ENCODE measurements at places on chromosomes 3 and 15.

GRCh38 chr3:43212914-43213611 lies 73.3 kb upstream of the SNRK start:
- no peak for DNase-seq

- DNase-seq = no peak
Observed at GRCh38 chr3:81095956-81096355, 665.5 kb downstream of the GBE1 start.

DNA sequence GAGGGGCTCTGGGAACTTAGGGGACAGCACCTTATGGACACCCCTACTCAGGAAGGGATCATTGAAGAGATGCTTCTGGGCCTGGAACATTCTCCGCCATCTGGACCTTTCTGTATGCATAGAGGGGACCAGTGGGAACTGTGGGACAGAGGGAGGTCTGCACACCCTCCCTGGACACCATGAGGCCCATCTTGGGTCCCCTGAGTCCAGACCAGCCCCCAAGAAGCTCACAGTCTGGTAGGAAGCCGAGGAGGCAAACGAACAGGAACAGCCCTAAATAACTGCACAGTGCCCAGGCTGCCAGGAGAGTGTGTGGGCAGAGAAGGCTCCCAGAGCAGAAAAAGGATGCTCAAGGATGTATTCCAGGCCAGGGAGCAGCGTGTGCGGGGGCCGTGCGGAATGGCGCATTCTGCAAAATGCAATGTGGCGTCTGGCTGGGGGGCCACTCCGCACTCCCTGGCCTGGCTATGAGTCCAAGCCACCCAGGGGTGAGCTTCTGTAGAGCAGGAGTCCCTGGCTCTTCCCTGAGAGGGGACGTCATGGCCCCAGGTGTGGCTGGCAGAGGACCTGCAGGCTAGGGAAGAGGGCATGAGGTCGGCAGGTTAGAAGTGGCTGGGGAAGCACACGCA lies 24.5 kb upstream of the KLF13 start:
- DNase-seq = no peak

GRCh38 chr3:188979248-188979647 lies 192.5 kb upstream of the TPRG1 start:
- no peak for DNase-seq

DNA sequence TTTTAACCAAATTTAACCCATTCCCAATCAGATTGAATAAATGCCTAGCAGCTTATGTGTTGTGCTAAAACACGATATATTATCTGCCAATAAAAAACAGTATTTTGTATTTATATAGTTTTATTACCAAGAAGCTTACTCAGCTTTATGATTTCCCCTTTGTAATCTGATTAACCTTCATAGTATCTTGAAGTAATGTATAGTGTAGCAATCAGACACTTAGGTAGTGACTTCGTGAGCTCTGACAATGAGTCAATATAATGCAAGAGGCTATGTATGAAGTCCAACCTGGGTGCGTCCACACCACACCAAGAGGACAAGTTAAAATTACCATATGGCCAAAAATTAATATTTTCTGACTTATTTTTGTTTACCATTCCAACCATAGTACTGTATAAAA lies 2.1 kb upstream of the CNBP start:
- DNase-seq = no peak

GRCh38 chr15:90038632-90039095 lies 37.5 kb downstream of the ZNF710 start:
- DNase-seq = no peak

DNA sequence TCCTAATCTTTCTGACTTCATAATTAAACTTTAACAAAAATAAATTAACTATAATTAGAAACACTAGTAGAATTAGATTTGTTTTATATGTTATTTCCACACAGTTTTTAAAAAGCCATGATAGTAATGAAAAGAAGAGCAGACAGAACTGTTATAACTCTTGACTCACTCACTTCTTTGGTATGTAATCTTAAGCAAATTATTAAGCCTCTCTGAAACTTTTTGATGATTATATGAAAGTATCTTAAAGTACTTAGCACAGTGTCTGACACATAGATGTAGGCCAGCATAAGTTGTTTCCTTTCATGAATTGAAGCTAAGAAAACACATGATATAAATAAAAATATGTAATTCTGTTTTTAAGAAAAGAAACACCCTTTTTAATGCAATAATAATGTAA lies 123.6 kb upstream of the MLF1 start:
- DNase-seq = no peak

DNA sequence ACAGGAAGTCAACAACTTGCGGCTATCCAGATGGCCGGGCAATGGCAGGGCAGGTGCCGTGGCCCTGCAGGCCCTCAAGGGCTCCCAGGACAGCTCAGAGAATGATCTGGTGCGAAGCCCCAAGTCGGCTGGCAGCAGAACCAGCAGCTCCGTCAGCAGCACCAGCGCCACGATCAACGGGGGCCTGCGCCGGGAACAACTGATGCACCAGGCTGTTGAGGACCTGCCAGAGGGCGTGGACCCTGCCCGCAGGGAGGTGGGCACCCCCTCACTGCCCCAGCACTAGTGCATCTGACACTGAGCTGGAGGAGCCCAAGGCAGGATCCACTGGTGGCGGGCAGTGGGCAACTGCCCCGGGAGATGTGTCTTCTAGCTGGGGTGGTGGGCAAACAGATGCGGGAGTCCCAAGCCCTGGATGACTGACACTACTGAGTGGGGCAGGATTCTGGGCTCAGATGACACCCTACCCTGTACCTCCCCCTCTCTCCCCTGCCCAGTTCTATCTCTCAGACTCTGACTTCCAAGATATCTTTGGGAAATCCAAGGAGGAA lies 15.9 kb downstream of the VILL start:
- DNase-seq = no peak

DNA sequence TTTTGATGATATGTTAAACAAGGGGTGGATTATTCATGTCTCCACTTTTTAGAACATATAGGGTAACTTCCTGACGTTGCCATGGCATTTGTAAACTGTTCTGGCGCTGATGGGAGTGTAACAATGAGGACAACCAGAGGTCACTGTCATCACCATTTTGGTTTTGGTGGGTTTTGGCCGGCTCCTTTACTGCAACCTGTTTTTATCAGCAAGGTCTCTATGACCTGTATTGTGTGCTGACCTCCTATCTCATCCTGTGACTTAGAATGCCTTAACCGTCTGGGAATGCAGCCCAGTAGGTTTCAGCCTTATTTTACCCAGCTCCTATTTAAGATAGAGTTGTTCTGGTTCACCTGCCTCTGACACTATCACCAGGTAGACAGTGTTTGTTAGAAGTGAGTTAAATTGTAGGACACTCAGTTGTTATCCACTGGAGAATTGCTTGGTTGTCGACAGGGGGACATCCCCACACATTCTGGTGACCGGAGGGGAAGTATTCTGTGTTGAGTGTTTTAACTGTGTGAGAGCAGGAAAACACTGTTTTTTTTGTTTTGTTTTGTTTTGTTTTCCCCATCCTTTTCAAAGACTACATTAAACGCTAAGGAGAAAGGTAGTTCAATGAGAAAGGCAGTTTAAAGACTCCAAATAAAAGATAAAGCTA lies 36.9 kb upstream of the SKIL start:
- no peak for DNase-seq

GRCh38 chr3:198079771-198080520 lies 119.9 kb downstream of the LMLN start:
- peak; percentile 7 for DNase-seq

DNA sequence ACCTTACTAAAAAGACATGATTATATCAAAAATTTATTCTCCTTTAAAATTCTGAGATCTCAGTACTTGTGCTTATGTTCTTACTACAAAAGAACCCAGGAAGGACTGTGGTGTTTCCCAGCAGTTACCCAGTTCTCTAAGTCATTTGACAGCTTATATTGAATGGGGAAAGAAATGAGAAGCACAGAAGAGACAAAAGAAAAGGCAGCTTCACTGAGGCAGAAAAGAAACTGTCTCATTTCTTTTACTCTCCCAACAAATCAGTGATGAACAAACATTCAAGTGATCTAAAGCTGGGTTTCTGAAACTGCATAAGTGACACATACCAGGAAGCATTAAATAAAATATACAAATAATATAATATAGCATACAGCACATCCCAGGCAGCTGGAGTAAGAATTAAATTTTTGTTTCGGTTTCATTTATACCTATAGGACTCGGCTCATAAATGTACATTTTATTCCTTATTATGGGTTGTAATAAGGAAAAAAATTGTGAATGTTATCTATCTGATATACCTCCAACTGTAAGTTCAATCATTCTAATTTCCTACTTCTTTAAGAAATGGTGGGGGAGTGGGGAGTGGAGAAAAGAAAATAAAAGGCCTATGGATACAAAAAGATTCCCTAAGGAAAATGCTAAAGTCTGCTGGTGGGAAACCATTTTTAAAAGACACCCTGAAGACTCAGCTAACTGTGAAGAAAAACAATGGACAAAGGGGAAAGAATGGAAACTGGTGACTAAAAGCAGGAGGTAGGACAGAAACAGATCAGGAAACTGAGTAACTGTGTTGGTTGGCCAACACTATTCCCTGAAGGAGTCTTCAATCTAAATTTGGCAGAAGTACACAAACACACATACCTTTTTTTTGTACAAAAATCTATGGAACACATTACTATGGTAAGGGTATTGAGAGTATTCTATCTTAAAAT lies 156.8 kb downstream of the TBC1D5 start:
- DNase-seq = peak; percentile 15

DNA sequence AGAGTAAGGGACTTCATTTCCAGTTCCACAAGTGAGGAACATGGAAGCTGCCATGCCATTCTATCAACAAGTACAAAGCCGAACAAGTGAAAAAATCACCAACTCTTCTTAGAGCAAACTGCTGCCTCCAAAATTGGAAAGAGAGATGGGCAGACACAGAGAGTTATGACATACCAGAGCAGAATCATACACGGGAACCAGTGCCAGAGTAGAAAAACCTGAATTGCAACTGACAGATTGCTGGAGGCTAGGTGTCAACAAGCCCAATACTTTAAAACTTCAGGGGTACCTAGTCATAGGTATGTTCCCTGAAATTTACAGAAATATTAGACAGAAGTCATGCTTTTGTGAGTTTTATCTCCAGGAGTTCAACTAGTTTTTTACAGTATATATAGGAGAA lies 62.0 kb downstream of the TTBK2 start:
- no peak for DNase-seq

DNA sequence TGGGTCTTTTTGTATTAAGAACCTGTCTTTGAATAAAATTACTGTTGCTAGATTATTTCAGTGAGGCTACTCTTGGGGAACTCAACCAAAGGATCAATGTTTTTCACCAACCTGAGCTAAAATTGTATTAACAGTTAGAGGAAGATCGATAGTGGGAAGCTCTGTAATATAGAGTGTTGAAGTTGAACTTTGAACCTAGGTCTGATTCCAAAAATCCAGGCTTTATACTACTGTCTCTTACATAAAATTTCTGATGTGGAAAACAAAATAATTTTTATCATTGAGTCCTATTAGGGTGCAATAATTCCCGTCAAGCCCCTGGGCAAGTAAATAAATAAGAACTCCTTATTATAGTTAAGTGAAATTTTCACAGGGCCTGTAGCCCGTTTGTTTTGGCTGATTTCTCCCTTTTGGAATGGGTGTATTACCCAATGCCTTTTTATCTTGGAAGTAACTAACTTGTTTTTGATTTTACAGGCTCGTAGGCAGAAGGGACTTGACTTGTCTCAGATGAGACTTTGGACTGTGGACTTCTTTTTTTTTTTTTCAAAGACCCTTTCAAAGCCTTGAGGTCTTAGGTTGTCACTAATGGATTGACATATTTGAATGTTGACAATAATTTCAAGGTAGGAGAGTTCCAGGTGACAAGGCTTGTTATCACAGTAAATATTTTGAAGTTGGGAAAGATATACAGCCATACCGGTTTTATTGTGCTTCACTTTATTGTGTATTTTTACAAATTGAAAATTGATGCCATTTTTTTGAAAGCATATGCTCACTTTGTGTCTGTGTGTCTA lies 276.1 kb downstream of the NFKBIZ start:
- no peak for DNase-seq

GRCh38 chr3:126992216-126992615 lies 9.3 kb downstream of the PLXNA1 start:
- no peak for DNase-seq

GRCh38 chr15:32819448-32819847 lies 101.6 kb downstream of the GREM1 start:
- DNase-seq = peak; percentile 41

GRCh38 chr3:102189541-102189940 lies 245.3 kb upstream of the ZPLD1 start:
- no peak for DNase-seq

- no peak for DNase-seq
Observed at GRCh38 chr15:42820811-42821210, 83.9 kb upstream of the CDAN1 start.

- DNase-seq = no peak
Observed at GRCh38 chr15:85792102-85792731, 2.5 kb downstream of the KLHL25 start.

- peak; percentile 6 for DNase-seq
Observed at GRCh38 chr15:66623801-66624453, 58.1 kb upstream of the LCTL start.

- no peak for DNase-seq
Observed at GRCh38 chr3:25478211-25478757, 50.2 kb downstream of the RARB start.

DNA sequence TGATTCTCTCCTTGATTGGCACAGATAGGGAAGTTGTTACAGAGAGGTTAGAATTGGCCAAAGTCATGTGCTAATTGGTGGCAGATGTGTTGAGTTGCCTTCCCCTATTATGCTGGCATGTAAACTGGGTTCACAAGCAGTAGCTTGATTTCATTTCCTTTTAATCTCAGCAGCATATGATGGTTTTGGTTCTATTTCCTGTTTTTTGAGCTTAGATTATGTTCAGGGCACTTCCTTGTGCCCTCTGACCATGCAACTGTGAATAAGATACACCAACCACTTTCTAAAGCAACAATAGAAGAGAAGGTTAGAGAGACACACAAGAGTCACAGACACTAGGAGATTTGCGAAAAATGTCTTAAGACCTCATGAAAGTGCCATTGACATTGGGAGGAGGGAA lies 16.5 kb downstream of the HPS3 start:
- no peak for DNase-seq

GRCh38 chr15:76533060-76533820 lies 196.7 kb downstream of the ISL2 start:
- DNase-seq = peak; percentile 2

GRCh38 chr3:4394048-4394447 lies 73.0 kb downstream of the SUMF1 start:
- DNase-seq = peak; percentile 35

GRCh38 chr3:124325248-124325647 lies 333.3 kb upstream of the ROPN1 start:
- DNase-seq = no peak

DNA sequence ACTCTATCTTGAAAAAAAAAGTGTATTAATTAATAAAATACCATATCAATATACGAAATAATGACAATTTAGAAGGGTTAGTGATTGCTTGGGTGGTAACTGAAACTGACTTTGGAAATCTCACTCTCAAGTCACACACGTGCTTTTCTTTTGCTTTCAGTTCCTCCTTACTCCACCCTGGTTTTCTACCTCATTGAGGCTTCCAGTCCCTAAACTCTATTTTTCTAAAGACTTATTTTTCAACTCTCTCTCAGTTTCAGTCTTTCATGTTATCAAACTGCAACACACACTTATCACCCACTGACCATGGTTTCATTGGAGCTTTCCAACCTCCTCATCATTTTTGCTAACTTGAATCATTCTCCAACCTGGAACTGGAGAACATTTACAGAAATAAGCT lies 23.5 kb downstream of the IL12A start:
- no peak for DNase-seq

- no peak for DNase-seq
Observed at GRCh38 chr3:94146455-94146854, 83.6 kb downstream of the NSUN3 start.

- DNase-seq = no peak
Observed at GRCh38 chr3:176850498-176850897, 346.8 kb downstream of the TBL1XR1 start.

All from fibroblast of mammary gland (primary cell).